WTC11 (cell line): ENCODE measurements at places on chromosomes 12 and 14.

GRCh38 chr14:90053044-90053443 lies 8.8 kb upstream of the KCNK13 start:
- H3K27me3 ChIP-seq, result peaks cover 17% of the 10 kb centered on the region
- no peak overlapping the region for H3K4me3 ChIP-seq
- H3K27ac ChIP-seq, result no peak overlapping the region
- DNase-seq, result no peak
- H3K4me1 ChIP-seq, result peaks cover 13% of the 10 kb centered on the region

- H3K27me3 ChIP-seq, result no peaks in the 10 kb centered on the region
- DNase-seq, result no peak
- no peak overlapping the region for H3K27ac ChIP-seq
Measured at GRCh38 chr12:113946175-113946574, 19.9 kb downstream of the RBM19 start.

- no peak overlapping the region for H3K27ac ChIP-seq
- H3K4me1 ChIP-seq, result no peaks in the 10 kb centered on the region
- H3K27me3 ChIP-seq, result no peaks in the 10 kb centered on the region
Measured at GRCh38 chr12:2805143-2805520, 7.3 kb upstream of the ITFG2 start.

GRCh38 chr14:47195582-47195981 lies 479.8 kb downstream of the MDGA2 start:
- no peak overlapping the region for H3K4me3 ChIP-seq
- peaks cover 5% of the 10 kb centered on the region for H3K4me1 ChIP-seq
- DNase-seq, result no peak
- peaks cover 6% of the 10 kb centered on the region; the same call in 1 of the 2 replicates for H3K36me3 ChIP-seq

DNA sequence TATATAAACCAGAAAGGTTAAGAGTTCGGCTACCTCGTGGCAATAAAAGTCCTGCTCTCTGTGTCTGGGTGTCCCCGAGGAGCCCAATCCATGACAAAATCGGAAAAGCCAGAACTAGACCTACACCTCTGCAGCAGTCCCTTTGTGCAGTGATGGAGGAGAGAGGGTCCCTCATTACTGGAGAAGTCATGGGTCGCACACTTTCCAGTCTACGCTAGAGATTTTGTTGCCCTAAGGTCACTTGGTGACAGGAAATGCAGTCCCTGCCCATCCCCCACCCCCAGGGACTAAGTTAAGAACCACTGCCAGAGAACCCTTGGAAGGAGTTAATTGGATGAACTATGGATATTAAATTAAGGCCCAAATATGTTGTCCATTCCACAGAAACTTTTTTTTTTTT lies 104.4 kb upstream of the ATF7IP start:
- peaks cover 62% of the 10 kb centered on the region for H3K4me1 ChIP-seq
- peaks cover 26% of the 10 kb centered on the region for H3K36me3 ChIP-seq
- DNase-seq, result peak; percentile 26
- H3K27ac ChIP-seq, result peak overlapping the region; percentile 100
- H3K27me3 ChIP-seq, result no peaks in the 10 kb centered on the region; the same call in 1 of the 2 replicates

DNA sequence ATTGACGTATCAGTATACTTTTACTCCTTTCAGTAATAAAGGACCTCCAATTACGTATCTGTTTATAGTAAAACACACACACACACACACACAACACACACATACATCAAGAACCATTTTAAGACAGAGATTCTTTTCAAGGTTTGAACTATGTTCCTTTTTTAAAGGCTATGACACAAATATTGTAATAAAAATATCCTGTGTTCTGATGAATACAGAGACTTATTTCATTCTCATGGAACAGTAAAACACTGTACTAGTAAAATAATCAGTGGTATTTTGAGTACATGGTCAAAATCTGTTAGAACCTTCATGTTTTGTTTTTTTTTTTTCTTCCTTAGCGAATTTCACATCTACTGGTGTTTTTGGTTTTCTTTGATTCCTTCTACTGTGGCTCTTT lies 7.6 kb downstream of the FLRT2 start:
- H3K27ac ChIP-seq, result no peak overlapping the region
- no peak for DNase-seq
- peaks cover 70% of the 10 kb centered on the region for H3K4me1 ChIP-seq
- H3K27me3 ChIP-seq, result peaks cover 28% of the 10 kb centered on the region
- H3K36me3 ChIP-seq, result no peaks in the 10 kb centered on the region
- no peak overlapping the region for H3K4me3 ChIP-seq

- no peak for DNase-seq
- no peaks in the 10 kb centered on the region for H3K36me3 ChIP-seq
- 0 out of 2 replicates have a peak overlapping the region, but pooled peaks have one; percentile 37 for H3K27ac ChIP-seq
- peaks cover 31% of the 10 kb centered on the region for H3K4me1 ChIP-seq
- H3K27me3 ChIP-seq, result no peaks in the 10 kb centered on the region
Measured at GRCh38 chr14:98705871-98706300, 566.1 kb downstream of the BCL11B start.

DNA sequence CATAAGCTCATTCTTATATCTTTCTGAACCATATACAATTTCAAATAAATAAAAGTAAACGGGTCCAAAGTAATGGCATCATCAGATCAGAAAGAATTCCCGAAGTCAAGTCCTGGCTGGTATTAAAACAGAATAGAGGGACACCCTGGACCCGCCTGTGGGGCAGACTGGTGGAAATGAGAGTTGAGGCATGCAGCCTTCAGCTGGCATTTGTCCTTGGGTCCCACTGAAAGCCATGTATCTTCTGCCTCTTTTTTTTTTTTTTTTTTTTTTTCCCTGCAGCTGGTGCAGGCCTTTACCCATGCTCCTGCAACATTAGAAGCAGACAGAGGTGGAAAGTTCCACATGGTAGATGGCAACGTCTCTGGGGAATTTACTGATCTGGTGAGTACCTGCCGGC lies 9.9 kb downstream of the AHSA1 start:
- DNase-seq, result no peak
- peaks cover 57% of the 10 kb centered on the region for H3K36me3 ChIP-seq
- no peaks in the 10 kb centered on the region for H3K27me3 ChIP-seq
- no peak overlapping the region for H3K4me3 ChIP-seq
- peaks cover 24% of the 10 kb centered on the region for H3K4me1 ChIP-seq

DNA sequence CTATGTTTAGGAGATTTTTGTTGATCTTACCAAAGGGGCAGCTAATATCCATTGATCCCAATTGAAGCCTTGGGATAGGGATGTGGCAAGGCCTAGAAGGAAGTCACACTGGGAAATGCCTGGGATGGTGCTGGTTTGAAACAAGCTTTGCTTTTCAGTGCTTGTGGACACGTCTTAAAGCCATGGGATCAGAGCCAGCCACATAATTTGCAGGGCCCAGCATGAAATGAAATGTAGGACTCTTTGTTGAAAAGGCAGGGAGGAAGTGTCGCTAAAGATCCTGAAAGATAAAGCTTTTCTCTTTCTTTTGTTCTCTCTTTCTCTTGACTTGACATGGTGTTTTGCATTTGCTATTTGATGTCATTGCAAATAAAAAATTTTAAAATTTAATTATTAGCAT lies 5.0 kb downstream of the TTC9 start:
- H3K4me1 ChIP-seq, result peaks cover 75% of the 10 kb centered on the region
- DNase-seq, result no peak
- H3K27me3 ChIP-seq, result no peaks in the 10 kb centered on the region
- H3K4me3 ChIP-seq, result peak overlapping the region; percentile 39

GRCh38 chr14:21589317-21589716 lies 9.4 kb upstream of the OR10G3 start:
- H3K36me3 ChIP-seq, result peaks cover 12% of the 10 kb centered on the region
- peaks cover 9% of the 10 kb centered on the region for H3K27me3 ChIP-seq

DNA sequence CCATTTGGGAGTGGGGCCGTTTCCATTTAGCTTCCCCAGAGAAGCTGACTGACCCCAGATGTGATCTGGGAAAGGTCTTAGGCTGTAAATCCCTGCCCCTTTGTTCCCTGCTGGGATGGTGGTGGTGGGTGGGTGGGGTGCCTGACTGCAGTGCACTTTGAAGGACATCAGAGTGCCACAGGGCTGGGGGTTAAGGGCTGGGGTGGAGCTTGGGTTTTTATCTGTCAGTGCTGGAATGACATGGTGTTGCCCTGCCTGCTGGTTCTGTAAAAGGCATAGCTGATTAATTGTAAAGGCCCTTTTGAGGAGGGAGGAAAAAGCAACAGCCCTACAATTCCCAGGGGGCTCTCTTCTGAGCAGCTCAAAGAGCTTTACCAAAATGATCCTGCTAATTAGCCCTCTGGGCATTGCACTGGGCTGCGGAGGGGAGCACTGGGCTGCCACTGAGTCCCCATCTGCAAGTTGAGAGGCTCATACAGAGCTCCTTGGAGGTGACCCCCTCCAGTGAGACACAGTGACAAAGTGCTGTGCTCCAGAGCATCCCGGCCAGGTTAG lies 21.1 kb downstream of the PLEKHG3 start:
- peaks cover 69% of the 10 kb centered on the region for H3K4me1 ChIP-seq
- H3K27ac ChIP-seq, result peak overlapping the region; percentile 16; the same call in 1 of the 2 replicates
- no peaks in the 10 kb centered on the region for H3K27me3 ChIP-seq
- H3K36me3 ChIP-seq, result peaks cover 19% of the 10 kb centered on the region
- DNase-seq, result no peak
- no peak overlapping the region for H3K4me3 ChIP-seq
